IgD-negative memory B cell (primary cell): ENCODE measurements at places on chromosomes 3 and 15. TPM values are rescaled to one million over a fixed set of nuclear protein-coding genes. Genes with fewer than 3 reads are reported as not detected.

The NMNAT3 gene
- polyA plus RNA-seq, result 0.89 TPM

The CCR5 gene
- not detected for polyA plus RNA-seq

The PCSK6 gene
- 0.14 TPM for polyA plus RNA-seq

The TLR9 gene
- 10.4 TPM for polyA plus RNA-seq

The ATXN7 gene
- 2.1 TPM for polyA plus RNA-seq
